T-helper 1 cell (primary cell): ENCODE measurements at places on chromosomes 3 and 15.

DNA sequence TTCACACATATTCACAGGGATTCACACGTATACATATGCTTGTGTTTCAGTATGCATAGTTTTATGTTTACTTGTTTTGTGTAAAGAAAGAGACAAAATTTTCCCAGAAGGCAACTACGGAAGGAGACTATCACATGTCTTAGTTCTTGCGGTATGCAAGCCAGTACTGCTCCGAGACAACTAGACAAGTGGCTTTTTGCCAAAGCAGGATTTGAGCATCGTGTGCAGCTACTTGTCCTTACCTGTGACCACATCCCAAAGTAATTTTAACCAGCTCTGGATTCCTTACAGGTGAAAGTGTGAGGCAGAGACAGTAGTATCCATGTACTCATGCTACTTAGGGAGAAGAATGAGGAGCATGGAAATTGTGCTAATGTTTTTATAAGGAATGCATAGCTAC is 591.4 kb upstream of the NR2F2 start:
- DNase-seq, result no peak

DNA sequence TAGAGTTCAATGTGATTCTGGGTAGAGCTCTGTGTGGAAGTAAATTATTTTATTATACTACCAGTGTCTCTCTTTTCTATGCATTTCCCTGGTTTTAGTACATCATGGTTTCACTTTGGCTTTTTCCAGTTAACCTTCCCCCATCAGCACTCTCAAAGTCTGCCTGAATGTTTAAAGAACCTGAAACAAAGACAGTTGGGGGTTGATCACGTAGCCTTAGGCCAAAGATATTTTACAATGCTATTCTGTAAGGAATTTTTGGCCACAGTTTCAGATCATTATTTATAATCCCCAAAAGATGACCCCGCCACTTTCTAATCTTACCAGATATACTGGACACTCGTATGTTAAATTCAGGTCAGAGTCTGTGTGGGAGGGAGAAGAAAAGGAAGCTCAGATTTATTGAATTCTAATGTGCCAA is 156.3 kb upstream of the TMC3 start:
- no peak for DNase-seq

DNA sequence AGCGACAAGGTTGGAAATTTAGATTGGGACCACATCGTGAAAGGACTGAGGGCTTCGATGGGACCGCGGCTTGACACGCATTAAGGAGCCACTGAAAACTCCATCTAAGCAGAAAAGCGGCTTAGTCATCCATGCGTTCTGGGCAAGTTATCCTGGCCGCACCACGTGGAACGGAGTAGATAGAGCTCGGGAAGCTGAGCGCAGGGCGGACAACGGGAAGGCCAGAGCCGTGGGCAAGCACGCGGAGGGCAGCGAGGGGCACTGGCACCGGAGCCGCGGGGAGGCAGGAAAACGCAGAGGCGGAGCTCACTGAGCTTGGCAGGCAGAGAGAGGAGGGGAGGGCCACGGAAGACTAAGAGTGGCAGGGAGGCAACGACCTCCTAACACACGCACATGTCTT is 61.3 kb upstream of the VGLL4 start:
- DNase-seq, result no peak

DNA sequence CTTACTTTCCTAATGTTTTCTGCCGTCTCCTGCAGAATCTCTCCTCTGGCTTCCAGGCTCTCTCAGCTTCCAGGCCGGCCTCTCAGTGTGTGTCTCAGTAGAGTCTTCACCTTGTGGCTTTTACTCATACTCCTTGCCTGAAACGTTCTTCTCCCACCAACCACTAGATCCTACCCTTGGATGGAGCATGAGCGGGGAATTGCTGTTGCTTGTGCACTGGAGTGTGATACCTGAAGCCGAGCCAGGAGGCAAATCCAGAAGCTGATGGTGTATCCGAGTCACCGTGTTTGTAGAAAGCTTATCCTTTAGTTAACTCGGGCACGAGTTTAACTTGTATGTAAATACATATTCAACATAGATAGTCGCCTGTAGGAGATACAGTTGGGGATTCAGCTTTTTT is 285.0 kb upstream of the C2CD4B start:
- DNase-seq, result no peak

- DNase-seq, result peak; percentile 28
Measured at GRCh38 chr3:8622873-8623691, 21.5 kb downstream of the SSUH2 start.

- peak; percentile 11 for DNase-seq
Measured at GRCh38 chr15:51281368-51281967, 56.9 kb downstream of the CYP19A1 start.

- no peak for DNase-seq
Measured at GRCh38 chr3:11539677-11540076, 104.0 kb downstream of the VGLL4 start.

DNA sequence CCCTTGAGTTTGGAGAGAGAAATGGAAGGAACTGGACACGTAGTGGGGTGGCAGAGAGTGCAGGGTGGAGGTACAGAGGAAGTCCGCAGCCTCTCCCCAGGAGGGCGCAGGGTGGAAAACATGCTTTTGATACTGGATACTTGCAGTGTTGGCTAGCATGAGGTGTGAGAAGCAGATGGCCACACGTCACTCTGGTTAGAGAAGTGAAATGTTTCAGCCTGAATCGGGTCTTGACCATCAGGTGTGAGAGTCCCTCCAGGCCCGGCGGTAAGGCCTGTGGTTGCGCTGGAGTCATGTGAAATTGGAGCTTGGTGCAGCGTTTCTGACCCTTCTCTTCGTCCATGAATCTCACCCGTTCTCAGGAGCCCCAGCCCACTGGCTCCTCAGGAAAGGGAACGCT is 93.1 kb downstream of the GABRG3 start:
- DNase-seq, result no peak

- no peak for DNase-seq
Measured at GRCh38 chr3:16839271-16840100, 45.3 kb upstream of the PLCL2 start.

GRCh38 chr3:43688245-43688650 is 2.5 kb upstream of the ABHD5 start:
- no peak for DNase-seq
